Spleen (tissue), 13 donors: ENCODE measurements at places on chromosomes 7 and 10. TPM values are rescaled to one million over a fixed set of nuclear protein-coding genes. Genes with fewer than 3 reads are reported as not detected.
A peak's percentile ranks its signal among the peaks of the same experiment; 100 is the strongest.

Gene CRHR2
- total RNA-seq = not detected

Gene PAX4
- not detected for total RNA-seq

Gene WDFY4
- total RNA-seq = 72.1 TPM

Gene TMEM130
- not detected for total RNA-seq

Gene ZDHHC4
- 30.9 TPM for total RNA-seq

Gene MMS19
- 54.5 TPM for total RNA-seq

Gene UPK3B
- total RNA-seq = 3.0 TPM

Gene KLLN
- total RNA-seq = 0.63 TPM

Gene SMIM30
- 70.7 TPM for total RNA-seq

Gene RTKN2
- 1.4 TPM for total RNA-seq

Gene SAP25
- 28.0 TPM for total RNA-seq

DNA sequence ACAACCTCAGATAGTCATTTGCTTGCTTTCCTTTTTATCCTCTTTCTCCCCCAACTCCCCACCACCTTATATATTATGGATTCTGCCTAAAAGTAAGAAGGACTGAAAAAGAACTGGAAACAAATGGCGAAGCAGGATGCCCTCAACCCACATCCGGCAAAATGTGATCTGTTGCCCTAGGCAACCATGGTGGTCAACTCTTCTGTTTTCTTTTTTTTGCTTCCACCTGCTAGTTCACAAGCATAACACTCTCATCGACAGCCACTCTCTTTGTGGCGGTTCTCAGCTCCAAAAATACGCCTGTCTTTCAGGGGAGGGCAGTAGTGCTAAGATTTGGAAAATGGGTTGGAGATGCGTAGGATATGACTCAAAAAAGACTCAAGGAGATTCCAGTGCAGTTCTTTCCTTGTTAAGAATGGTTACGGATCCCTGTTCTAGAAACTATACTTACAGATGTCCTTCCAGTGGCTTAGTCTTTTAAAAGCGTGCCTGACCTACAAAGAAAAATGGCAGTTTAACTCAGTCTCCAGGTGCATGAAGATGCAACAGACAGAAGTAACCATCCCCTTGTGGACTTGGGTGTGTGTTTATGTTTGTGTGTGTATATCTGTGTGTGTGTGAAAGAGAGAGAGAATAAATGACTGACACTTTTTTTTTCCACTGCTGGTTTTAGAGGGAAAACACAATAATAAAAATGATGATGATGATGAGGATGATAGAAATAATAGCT lies 10.7 kb downstream of the APBB1IP start:
- DNase-seq = no peak

DNA sequence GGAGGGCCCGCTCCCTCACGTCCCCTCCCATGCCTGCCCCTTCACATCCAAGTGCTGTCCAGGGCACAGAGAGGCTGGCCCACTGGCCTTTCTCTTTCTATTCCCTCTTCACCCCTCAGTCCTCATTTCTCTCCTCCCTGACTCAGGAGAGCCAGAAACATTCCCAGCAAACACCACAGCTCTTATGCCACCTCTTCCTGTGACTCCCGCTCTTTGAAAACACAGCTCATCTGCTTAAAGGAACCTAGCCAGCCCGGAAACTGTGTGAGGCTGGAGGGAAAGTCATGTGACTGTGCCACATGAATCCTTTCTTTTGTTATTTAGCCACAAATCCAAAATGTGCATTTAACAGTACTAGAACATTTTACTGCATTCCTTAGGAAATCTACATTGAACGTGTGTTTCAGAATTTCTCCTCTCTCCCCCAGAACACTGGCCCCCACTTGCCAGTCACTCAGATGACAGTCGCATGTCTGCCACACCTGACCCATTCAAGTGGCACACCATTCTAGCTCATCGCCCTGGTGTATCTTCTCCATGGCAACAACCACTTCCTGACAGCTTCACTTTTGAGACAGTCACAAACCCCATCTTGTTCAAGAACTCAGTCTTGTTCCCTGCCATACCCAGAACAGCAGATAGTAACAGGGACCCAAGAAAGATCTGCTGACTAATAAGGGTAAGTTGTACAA lies 42.8 kb downstream of the GRB10 start:
- DNase-seq = peak; percentile 78

GRCh38 chr7:105585850-105586500 lies 4.7 kb upstream of the EFCAB10 start:
- DNase-seq = no peak

DNA sequence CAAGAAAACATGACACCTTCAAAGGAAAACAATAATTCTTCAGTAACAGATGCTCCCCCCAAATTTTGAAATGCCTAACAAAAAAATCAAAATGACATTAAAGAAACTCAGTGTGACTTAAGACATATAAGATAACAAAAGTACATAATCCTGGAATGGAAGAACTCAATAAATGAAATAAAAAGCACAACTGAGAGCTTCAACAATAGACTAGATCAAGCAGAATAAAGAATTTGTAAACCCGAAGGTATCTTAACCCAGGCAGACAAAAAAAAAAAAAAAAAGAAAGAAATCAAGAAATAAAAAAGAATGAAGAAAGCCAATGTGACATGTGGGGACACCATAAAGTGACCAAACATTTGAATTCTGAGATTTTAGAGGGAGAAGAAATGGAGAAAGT lies 27.7 kb upstream of the LRRD1 start:
- DNase-seq = no peak

DNA sequence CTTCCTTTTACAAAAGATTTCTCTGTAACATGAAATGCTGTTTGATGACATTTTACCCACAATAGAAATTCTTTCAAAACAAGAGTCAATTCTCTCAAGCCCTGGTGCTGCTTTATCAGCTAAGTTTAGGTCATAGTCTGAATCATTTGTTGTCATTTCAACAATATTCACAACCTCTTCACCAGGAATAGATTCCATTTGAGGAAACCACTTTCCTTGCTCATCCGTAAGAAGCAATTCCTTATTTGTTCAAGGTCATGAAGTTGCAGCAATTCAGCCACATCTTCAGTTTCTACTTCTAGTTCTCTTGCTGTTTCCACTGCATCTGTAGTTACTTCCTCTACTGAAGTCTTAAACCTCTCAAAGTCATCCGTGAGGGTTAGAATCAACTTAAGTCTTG lies 315.3 kb downstream of the TYW1 start:
- no peak for DNase-seq

GRCh38 chr10:120607016-120607709 lies 150.1 kb downstream of the PLPP4 start:
- no peak for DNase-seq

- no peak for DNase-seq
Measured at GRCh38 chr7:39651265-39651664, 27.9 kb downstream of the RALA start.

- peak; percentile 50 for DNase-seq
Measured at GRCh38 chr7:140685407-140686087, 11.0 kb upstream of the NDUFB2 start.

DNA sequence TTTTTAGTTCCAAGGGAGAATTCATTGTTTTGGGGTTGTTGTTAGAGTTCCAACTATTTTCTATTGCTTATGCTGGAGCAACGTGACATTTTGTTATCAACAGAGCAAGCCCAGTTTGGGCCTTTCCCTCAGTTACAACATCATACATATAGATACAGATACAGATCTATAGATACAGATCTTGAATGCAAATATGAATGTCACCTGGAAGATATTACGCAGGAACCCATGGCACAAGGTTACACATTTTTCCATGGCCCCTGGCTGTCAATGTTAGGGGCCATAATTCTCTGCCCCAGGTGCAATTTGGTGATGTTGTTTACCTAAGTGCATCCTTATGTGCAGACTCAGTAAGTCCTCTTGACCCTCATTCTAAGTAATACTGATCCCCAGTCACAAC lies 3.6 kb upstream of the PODXL start:
- no peak for DNase-seq

DNA sequence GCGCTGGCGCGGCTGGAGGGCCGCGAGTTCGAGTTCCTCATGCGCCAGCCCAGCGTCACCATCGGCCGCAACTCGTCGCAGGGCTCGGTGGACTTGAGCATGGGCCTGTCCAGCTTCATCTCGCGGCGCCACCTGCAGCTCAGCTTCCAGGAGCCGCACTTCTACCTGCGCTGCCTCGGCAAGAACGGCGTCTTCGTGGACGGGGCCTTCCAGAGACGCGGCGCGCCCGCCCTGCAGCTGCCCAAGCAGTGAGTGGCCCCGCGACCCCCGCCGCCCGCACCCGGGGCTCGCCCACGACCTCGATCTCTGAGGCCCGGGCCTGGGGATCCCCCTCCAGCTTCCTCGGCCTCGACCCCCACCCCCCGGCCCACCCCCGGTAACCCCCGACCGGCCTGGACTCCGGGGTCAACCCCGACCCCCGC lies 537 bp downstream of the FOXK1 start:
- DNase-seq = peak; percentile 93
